ENCODE measurements at places on chromosomes 5 and 9. TPM values are rescaled to one million over a fixed set of nuclear protein-coding genes. Genes with fewer than 3 reads are reported as not detected.

Gene BTNL3
- not detected for total RNA-seq

Gene LCN10
- total RNA-seq: 3.3 TPM

Gene IL13
- not detected for total RNA-seq

DNA sequence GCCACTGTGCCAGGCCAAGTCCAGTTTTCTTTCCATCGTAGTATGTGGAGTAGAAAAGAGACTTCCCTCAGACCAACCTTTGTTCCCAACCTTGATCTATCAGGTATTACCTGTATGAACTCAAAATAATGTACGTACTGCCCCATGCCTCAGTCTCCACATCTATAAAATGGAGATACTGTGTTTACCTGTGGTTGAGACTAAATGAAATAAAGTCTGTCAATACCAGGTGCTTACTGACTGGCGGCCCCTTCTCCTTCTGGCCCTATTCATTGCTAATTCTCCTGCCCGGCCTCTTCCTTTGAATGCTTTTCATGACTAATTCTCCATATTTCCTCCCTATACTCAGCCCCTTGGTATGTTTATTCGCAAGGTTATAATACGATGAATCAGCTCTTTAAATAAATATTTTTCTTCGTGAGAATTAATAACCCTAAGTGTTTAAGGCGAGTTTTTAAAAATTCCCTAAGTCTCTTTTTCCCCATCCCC lies 89.6 kb upstream of the BASP1 start:
- no peak for DNase-seq

- DNase-seq: peak; percentile 63
Measured at GRCh38 chr9:61673664-61674381, 484.0 kb downstream of the SPATA31A7 start.

DNA sequence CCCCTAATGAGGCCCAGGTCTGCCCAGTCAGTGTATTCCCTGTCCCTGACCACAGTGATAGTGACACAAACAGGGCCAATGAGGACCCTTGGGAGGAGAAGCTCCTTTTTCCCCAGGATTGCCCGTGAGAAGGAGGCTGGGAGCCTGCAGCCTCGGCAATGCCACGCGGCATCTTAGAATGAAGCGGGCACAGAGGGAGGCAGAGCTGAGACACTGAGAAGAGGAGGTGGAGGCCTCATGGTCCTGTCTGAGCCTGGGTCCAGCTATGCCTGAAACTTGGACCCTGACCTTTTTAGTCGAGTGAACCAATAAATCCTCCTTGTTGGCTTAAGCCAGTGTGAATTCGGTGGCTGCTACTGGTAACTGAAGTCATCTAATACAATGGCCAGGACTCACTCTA lies 28.4 kb downstream of the STC2 start:
- no peak for DNase-seq

GRCh38 chr9:138053321-138053868 lies 175.8 kb downstream of the CACNA1B start:
- DNase-seq: peak; percentile 33

GRCh38 chr9:112421771-112422222 lies 41.9 kb downstream of the HSDL2 start:
- DNase-seq: no peak

DNA sequence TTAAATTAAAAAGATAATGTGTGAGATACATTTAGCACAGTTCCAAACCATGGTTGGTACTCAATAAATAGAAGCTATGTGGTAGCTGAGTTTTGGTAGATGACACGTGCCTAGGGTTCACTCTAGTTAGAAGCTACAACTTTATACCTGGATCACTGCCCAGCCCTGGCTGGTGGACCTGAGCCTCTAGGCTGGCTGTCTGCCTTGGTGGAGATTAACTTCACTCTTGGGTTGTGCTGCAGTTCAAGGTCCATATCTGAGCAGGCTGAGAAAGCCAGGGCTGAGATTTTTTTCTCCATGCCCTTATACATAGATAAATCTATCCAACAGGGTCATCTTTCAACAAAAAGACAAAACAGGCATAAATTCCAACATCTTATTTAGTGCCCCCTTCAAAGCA lies 44.6 kb upstream of the SPDL1 start:
- no peak for DNase-seq

- no peak for DNase-seq
Measured at GRCh38 chr5:17374973-17375742, 122.9 kb upstream of the TAF11L2 start.
